ENCODE measurements at places on chromosomes 1 and 21. TPM values are rescaled to one million over a fixed set of nuclear protein-coding genes. Genes with fewer than 3 reads are reported as not detected.

The NUP210L gene
- 0.03 TPM for polyA plus RNA-seq

The CTSK gene
- polyA plus RNA-seq = 18.3 TPM

The MYOCOS gene
- polyA plus RNA-seq = not detected

The SPRR2B gene
- polyA plus RNA-seq = not detected

The LCE1F gene
- polyA plus RNA-seq = not detected

The SLAMF7 gene
- 5.8 TPM for polyA plus RNA-seq

The BNIPL gene
- polyA plus RNA-seq = 1.3 TPM

The MMEL1 gene
- 14.3 TPM for polyA plus RNA-seq

The PDE9A gene
- 19.8 TPM for polyA plus RNA-seq

The FCRL5 gene
- 0.09 TPM for polyA plus RNA-seq

The SHC1 gene
- 76.4 TPM for polyA plus RNA-seq

The GPR37L1 gene
- 0.10 TPM for polyA plus RNA-seq

The UBE2G2 gene
- polyA plus RNA-seq = 97.1 TPM
